ENCODE measurements at places on chromosomes 7 and 10.

DNA sequence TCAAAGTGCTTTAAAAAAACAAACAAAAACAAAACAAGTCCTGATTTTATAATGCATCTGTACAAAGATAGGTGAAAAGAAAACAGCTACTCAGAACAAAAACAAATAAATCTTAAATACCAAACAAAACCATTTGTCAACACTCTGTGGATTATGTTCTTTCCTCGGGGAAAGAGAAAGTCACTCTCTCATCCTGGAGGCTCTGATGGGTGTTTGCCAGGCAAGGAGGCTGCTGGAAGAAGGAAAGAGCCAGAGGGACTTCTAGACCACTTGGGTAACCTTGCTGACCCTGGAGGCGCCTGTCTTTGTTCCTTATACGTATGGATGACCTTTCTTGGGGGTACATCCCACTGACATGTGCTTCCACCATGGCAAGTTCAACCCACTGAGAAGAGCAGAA, 92.8 kb downstream of the ZRANB1 start:
- no peak for DNase-seq

GRCh38 chr7:51316666-51317581, at the start of gene COBL:
TSS of gene COBL (minus strand) at chr7:51316809. CDS start at chr7:51316633, 176 bp downstream.
- no peak for DNase-seq

GRCh38 chr10:108735380-108735779, 1187.9 kb downstream of the XPNPEP1 start:
- DNase-seq: no peak

GRCh38 chr7:105141068-105141467, 127.1 kb downstream of the KMT2E start:
- DNase-seq: no peak

GRCh38 chr10:123583639-123584418, 82.3 kb upstream of the GPR26 start:
- DNase-seq: peak; percentile 59

DNA sequence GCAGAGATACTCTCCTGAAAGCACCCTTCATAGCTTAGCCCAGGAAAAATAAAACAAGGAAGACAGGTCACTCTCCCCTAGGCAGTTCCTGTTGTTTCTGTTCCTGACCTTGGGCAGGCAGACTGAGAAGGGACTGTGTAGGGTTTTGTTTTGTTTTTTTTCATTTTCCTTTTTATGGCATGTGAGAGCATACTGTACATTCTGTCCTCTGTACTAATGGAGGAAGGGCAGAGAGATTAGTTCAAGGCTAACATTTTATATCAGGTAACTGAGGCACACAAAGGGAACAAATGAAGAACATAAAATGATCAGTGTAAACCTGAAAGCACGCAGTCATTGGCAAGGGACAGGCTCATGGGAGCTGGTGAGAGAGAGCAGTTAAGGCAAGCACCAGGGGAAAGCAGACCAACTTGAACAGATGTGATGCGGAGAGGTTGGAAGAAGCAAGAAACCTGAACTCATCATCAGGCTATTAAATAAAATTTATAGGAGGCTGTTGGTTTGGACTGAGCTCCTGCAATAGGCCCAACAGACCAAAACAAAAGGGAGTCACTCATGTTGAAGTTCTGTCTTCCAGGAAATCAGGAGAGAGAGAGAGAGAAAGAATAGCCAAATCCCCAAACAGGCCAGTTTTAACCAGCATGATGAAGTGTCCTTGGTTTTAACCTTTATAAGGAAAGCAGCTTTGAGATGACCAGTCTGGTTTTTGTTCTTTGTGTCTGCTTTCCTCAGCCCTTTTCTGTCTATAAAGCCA, 34.1 kb upstream of the PDCD4 start:
- DNase-seq: no peak

- DNase-seq: peak; percentile 80
Observed at GRCh38 chr10:71852355-71852937, 1.4 kb upstream of the PSAP start.

DNA sequence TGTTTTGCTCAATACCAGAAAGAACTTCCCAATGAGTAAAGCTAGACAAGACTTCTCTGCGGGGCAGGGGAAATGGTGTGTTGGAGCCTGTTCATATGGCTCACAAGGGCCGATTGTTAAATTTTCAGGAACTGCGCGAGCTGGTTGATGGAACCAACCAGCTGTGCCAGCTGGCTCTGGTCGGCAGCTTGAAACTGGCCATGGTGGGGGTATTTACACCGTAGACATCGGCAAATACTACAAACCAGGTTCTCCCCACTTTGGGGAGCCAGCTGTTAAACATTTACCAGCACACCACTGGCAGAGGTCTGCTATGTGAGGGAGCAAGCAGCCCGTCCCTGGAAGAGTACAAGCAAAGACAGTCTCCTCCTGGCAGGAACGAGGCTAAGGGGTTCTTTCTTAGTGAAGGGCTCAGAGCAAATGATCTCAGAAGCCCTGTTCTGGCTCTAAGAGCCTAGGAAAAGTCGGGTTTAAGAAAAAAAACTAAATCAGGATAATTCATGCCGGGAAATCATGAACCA, 8.8 kb upstream of the ZMIZ1 start:
- peak; percentile 34 for DNase-seq

- peak; percentile 52 for DNase-seq
Observed at GRCh38 chr7:36784991-36785940, 61.0 kb upstream of the AOAH start.

DNA sequence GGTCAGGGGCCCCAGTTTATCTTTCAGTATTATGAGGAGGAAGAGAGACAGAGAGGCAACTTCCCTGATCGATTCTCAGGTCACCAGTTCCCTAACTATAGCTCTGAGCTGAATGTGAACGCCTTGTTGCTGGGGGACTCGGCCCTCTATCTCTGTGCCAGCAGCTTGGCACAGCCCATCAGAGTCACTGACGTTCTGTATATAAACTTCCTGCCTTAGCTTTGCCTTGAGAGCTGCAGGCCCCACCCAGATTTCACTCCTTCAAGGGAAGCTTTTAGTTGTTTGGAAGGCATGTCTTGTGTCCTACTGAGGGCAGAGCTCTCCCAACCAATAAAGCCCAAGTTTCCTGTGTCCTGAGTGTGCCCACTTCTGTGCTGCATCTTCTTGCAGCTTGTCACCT, 242.5 kb upstream of the PRSS58 start:
- no peak for DNase-seq

All from inflammatory macrophage treated with lipopolysaccharide for 1 hour (primary cell).